ENCODE measurements at places on chromosomes 5 and 9.

GRCh38 chr5:75460532-75460931 is 50.9 kb downstream of the CERT1 start:
- no peak for DNase-seq

DNA sequence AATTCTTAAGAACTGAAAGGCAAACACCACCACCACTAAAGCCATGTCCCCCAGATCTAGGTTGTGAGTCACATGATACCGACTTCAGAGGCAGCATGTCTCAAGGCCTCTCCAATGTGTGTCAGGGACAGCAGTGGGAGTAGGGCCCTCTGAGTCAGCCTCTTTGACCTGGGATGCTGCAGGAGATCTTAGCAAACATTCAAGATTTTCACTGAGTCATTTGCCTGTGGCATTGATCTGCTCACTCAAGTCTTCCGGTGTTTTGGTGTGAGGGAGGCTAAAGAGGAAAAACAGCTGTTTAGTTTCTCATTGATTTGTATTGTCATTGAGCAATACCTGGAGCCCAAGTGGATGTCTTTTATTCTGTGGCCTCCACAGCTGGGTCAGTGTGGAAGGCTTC is 36.1 kb downstream of the TMC1 start:
- DNase-seq, result no peak

DNA sequence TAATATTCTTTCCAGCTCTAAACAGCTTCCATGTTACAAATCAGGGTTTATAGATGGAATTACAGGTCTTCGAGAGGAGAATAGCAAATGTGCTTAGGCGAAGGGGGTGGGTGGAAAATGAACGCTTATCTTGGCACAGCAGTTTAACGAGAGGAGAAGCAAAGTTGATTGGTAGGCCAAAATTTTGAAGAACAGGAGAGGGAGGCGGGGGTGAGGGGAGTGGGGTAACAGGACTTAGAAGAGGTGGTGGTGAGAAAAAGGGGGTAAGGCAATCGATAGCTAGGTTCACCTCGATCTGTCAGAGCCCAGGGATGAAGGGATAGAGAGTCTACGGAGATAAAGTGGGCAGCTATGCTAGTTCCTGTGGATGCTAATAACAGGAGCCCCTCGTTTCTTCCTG is 764 bp downstream of the ANKRA2 start:
- DNase-seq, result peak; percentile 80

- DNase-seq, result peak; percentile 80
These were observed 107.7 kb downstream of the TENT4A start for GRCh38 chr5:6820851-6821479.

GRCh38 chr5:175328176-175328575 is 115.8 kb downstream of the DRD1 start:
- DNase-seq, result no peak

DNA sequence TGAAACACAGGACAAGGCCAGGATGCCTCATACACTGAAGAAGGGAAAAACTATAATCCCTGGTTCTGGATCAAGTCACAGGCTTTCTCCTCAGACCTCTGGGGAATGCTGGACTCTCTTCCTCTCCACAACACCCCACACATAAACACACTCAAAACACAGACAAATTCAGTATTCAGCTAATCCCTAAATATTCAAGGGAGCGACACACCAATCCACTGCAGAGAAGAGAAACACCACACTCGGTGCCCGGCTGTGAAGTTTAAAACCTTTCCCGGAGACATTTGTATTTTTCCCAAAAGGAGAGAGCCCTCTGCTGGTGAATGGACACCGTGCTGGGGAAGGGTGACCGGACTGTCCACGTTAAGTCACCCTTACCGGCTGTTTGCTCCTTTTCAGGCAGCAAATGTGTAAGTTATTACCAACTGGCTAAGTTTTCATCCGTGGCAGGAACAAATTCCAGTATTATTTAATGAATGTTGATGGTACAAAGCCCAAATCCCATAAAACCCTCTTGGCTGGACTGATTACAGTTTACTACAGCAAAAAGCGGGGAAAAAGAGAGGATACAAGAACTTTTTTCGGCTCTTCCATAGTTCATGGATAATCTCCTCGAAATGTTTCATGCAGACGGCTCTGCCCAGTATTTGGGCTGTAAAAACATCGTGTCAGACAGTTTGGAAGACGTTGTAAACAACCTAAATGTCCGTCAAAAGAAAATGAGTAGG is 130.9 kb upstream of the SLC30A5 start:
- peak; percentile 62 for DNase-seq

GRCh38 chr5:85132269-85132668 is 747.6 kb upstream of the EDIL3 start:
- no peak for DNase-seq

DNA sequence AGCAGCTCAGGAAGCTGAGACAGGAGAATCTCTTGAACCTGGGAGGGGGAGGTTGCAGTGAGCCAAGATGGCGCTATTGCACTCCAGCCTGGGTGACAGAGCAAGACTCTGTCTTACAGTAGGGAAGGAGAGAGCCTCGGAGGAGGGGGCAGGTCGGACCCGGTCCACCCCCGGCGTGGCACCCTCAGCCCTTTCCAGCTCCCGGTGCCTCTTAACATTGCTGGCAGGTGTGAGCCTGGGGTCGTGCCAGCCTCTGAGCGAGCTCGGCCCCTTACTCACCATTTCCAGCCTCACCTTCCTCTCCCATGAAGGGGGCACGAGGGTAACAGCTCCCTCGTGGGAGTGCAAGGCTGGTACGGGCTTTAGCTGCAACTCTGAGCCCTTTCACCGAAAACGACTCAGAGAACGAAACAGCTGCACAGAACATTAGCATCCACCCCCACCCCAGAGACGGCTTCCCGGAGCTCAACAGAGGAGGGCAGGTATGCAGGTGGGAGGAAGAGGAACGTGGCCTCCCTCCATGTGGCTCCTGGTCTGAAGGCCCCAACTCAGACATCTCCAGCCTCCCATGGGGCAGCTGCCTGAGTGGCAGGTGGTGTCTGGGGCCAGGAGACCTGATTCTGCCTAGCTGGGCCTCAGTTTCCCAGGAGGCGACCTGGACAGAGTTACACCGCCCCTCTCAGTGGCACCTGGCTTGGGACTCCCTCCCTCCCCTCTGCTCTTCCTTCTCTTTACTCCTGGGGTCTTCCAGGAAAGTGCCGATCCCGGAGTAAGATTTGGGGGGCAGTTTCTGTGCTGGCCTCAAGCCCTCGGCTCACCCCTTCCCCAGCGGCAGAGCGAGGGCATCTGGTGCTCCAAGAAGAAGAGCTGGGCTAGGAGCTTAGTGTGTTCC is 28.5 kb upstream of the ABO start:
- DNase-seq, result no peak

DNA sequence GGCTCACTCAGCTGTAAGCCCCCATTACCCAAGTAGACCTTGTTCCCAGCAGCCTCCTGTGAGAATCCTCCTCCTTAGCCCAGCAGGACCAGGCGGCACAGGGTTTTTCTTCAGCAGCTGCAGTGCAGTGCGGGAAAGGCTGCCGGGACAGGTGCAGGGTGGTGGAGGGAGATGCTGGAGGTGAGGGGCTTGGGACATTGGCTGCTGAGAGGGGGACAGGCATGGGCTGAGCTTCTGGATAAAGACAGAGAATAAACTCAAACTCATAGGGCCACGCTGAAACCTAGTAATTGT is 174.7 kb downstream of the CACNA1B start:
- no peak for DNase-seq

GRCh38 chr9:462606-463005 is 247.9 kb downstream of the DOCK8 start:
- no peak for DNase-seq

GRCh38 chr9:129316281-129317030 is 138.4 kb upstream of the IER5L start:
- DNase-seq, result no peak

DNA sequence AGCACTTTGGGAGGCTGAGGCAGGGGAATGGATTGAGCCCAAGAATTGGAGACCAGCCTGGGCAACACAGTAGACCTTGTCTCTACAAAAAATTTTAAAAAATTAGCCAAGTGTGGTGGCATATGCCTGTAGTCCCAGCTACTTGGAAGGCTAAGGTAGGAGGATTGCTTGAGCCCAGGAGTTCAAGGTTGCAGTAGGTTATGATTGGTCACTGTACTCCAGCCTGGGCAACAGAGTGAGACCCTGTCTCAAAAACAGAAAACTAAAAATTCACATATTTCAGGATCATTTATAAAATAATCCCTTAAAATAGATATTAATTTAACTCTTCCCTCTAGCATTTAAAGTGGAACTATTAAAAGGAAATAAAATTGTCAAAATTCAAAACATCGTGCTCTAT is 3.4 kb downstream of the FCHO2 start:
- DNase-seq, result no peak

DNA sequence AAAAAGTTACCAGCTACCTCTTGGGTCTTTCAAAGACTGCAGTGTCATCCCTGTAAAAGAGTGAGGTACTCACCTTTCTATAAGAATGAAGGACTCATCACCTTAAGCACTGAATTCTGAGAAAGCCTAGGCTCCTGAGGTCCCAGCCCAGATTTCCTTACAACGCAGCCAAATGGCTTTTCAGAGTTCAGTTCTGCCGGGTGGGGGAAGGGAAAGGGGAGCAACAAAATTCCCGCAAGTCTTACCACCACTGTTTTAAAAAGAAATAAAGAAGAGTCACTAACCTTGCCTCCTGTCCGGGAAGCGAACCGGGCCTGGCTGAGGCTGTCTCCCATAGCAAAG is 373 bp downstream of the ADAMTS12 start:
- DNase-seq, result no peak

DNA sequence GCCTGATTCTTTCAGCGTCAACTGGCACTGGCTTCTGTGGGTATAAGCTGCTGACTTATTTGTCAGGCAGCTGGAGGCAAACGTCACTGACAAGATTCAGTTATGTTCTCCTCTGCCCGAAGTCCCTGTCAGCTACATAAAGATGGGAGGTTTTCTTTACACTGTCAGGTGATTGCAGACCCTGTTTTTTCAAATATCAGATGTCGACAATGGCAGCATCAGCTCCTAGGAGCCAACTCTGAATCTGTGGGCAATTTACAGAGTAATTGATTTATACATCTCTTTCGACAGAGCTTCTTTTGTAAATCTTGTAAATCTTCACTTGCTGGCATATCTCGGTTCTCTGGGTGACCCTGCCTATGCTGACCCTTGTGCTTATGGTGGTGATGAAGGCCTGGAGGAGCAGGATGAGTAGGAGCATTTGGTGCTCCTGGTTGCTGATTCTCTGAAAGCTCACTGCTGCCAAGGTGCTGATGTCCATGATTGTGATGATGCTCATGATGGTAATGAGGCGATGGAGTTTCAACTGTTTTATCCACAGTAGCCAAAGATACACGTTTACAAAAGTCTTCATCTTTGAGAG is 10.9 kb downstream of the SELENOP start:
- DNase-seq, result no peak

- DNase-seq, result peak; percentile 26
These were observed 48.4 kb downstream of the NDFIP1 start for GRCh38 chr5:142156839-142157463.

DNA sequence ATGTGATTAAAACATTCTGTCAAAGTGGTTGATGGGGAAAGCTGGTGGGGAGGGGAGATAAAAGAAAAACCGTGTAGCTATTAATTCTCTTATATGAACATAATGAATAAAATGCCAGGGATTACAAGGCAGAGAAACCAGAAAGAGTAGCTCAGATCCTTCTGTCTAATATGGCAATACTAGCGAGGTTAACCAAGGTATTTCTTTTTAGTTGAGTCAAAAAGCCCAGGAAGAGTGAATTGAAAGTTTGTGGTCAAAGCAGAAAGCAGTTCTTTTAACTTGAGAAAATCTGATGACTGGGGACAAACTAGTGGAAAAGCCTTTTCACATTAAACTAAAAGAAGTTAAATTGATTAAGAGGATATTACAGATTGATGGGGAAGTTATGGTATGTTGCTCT is 76.0 kb downstream of the ERBIN start:
- DNase-seq, result no peak

DNA sequence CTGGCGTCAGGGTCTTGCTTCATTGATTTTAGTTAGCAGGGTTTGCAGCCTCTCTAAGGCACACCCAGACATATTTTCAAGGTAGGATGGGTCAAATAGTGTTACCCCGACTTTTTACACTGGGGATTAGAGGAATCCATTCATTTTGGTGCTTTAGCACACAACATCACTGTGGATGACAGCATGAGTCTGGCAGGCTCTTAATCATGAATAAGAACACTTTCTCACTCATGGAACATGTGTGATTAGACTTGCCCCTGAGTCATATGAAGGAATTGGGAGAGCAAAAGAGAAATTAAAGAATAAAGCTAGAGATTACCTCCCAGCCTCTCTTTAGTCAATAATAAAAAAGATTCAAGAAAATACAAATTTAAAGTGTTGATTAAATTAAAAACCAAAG is 175.6 kb downstream of the SEMA5A start:
- no peak for DNase-seq

DNA sequence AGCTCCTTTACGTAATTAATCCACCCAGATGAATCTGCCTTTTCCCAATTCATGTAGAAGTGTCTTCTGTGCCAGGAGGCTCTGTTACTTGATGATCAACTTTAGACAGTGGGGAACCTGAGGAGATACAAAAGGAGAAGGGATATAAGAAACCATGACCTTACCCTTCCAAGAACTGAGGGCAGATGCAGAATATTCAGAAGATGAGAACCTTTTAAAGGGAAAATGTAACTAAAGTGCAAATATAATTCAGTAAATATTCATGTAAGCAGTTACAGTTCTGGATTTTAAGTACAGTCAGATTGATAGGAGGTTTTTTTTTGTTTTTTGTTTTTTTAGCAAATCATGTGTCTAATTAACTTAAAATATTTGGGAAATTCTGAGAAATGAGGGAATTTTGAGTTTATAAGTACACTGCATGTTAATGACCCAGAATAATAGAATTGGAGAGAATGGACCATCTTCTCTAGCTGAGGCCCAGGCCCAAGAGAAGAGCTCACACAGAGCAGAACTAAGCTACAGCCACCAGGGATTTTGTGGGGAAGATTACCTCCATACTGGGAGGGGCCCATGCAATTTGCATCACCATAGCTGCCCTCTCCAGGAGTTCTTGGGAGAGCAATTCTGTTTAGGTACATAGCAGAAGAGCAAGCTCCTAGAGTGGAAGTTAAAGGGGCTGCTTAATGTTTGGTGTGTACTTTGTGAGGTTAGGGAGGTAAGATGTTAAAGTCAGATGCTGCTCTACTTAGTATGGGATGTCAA is 61.5 kb downstream of the SV2C start:
- no peak for DNase-seq

- no peak for DNase-seq
These were observed 367.3 kb downstream of the RAB3C start for GRCh38 chr5:58950224-58950623.

GRCh38 chr5:64954518-64954917 is 185.8 kb downstream of the CWC27 start:
- no peak for DNase-seq

- DNase-seq, result no peak
These were observed 3.3 kb downstream of the OTULIN start for GRCh38 chr5:14667770-14668169.

- no peak for DNase-seq
These were observed 10.1 kb downstream of the LHFPL2 start for GRCh38 chr5:78638423-78638822.

DNA sequence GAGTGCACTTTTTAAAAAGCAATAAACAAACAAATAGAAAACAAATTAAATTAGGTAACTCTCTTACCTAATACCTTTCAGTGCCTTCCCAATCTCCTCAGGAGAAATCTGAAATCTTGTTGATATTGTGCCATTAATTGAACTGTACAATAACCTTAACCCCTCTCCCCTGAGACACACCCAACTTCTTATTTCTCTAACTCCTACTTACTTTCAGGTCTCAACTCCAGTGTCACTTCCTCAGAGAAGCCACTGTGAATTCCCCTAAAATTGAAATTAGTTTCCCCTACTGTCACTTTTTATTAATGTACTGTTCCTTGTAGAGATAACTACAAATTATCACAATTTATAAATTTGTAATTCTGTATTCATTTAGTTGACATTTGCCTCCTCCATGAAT is 295.3 kb upstream of the TNC start:
- DNase-seq, result no peak

GRCh38 chr5:178627259-178627598 is 379 bp upstream of the CLK4 start:
- no peak for DNase-seq

Data from hematopoietic multipotent progenitor cell treated with erythropoietin and hydrocortisone succinate and interleukin-3 and kit ligand, for 4 days (in vitro differentiated cells).